ENCODE measurements at places on chromosomes 11 and 22. TPM values are rescaled to one million over a fixed set of nuclear protein-coding genes. Genes with fewer than 3 reads are reported as not detected.
A peak's percentile ranks its signal among the peaks of the same experiment; 100 is the strongest.

Gene OR10A3
- not detected for total RNA-seq

DNA sequence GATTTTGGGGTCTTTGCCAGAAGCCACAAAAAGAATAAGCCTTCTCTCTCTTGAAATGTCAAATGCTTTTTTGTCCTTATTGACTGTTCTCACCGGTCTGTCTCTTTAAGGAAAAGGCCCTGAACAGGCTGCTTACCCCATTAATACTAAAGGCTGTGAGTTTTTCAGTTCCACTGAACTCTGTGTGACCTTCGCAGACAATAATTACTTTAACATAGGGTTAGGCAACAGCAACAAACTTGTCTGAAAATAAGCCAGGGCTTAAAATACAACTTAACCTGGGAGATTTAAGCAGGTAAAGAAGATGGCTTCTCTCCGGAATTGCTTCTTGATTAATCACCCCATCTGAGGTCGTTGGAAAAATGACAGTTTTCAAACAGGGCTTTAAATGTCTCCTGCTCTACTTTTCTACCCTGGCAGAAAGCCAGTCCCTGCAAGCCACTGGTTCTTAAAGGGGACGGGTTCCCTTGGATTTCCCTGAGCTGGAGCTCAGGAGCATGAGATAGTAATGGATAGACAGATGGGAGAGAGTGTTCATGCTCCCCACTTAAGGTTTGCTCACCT lies 69.4 kb downstream of the ARL14EP start:
- no peak for DNase-seq
- no peak overlapping the region for H3K27ac ChIP-seq
- no peaks in the 10 kb centered on the region for H3K36me3 ChIP-seq
- no peaks in the 10 kb centered on the region for H3K4me1 ChIP-seq
- H3K4me3 ChIP-seq = no peak overlapping the region

- peak; percentile 76 for DNase-seq
- H3K4me1 ChIP-seq = peaks cover 31% of the 10 kb centered on the region
- no peaks in the 10 kb centered on the region for H3K36me3 ChIP-seq
- peaks cover 37% of the 10 kb centered on the region for H3K27me3 ChIP-seq
- H3K4me3 ChIP-seq = peak overlapping the region; percentile 74
Measured at GRCh38 chr11:128686745-128687177, 7.1 kb upstream of the FLI1 start.

DNA sequence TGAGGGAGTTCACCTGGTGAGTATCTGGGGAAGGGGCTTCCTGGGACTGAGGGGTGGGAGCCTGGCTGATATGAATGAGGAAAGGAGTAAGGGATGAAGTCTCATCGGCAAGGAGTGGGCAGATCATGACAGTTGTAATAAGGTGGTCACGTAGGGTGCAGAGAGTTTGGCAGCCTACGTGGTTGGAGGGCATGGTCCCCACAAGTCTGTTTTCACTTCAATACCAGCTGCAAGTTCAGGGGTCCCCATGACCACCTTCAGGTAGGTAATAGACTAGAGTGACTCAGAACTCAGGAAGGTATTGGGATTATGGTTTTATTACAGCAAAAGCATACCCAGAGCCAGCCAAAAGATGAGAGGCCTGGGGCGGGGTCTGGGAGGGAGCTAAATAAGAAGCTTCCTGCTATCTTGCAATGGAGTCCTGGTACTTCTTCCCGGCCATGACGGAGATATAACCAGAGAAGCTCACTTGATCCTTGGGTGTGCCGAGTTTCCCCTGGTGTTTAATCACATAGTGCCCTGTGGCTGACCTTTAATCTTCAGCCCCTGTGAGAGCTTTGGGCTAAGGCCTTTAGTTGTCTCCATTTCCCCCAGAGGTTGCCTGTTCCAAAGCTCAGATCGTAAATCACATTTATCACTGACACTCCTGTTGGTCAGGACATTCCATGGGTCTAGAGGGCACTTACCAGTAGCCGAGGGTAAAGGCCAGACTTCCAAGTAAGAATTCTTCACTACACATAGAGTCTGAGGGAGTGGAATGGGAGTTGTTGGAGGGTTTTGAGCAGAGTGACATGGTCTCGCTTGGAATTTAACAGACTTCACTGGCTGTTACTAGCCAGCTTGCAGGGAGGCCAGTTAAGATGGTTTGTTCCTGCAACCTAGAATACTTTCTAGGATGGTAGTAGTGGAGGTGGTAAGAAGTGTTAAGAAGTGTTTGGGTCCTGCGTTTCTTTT lies 9.1 kb downstream of the SLC3A2 start:
- H3K27ac ChIP-seq = peak overlapping the region; percentile 57
- H3K36me3 ChIP-seq = peaks cover 53% of the 10 kb centered on the region
- no peaks in the 10 kb centered on the region for H3K27me3 ChIP-seq

Gene LRRC10B
- total RNA-seq = not detected

DNA sequence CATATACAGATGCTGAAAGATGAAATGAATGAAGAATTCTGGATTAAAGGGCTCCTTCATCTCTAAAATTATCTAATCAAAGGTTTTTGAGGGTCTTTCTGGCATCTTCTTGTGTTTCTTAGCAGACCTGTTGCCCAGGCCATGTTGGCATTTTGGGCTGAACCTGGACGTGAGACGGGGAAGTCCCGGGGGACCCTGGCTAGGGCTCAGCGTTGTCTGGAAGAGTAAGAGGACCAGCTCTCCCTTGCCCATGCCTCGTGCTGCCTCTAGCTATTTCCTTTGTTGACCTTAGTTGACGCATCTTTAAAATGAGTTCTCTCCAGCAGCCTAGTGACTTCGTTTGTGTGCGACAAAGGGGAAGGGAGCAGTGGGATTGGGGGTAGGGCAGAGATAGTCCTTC lies 152.2 kb downstream of the ST3GAL4 start:
- DNase-seq = no peak
- no peaks in the 10 kb centered on the region for H3K4me1 ChIP-seq
- H3K36me3 ChIP-seq = no peaks in the 10 kb centered on the region
- H3K27me3 ChIP-seq = peaks cover 15% of the 10 kb centered on the region
- no peak overlapping the region for H3K27ac ChIP-seq

DNA sequence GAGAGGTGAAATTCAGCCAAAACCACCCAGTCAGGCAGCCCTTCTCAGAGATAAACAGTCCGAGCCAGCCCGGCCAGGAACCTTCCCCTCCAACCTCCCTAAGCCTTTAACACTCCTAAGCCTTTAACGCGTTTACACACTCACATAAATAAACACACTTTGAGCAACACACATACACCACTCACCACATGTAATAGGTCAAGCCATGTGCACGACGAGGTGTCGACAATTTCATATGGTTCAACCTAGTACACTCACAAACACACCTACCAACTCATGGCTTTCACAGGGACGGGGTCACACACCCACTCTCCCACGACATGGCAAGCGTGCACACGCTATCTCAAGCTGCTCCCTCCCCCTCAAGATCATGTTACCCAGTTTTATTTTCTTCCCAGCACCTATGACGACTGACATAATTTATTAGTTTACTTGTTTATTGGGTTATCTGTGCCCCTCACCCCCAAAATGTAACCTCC lies 15.5 kb downstream of the SLC43A1 start:
- H3K27me3 ChIP-seq = no peaks in the 10 kb centered on the region
- no peak for DNase-seq
- H3K4me3 ChIP-seq = no peak overlapping the region
- H3K4me1 ChIP-seq = peaks cover 3% of the 10 kb centered on the region
- peaks cover 30% of the 10 kb centered on the region for H3K36me3 ChIP-seq

Gene CYP2D6
- 2.0 TPM for total RNA-seq

DNA sequence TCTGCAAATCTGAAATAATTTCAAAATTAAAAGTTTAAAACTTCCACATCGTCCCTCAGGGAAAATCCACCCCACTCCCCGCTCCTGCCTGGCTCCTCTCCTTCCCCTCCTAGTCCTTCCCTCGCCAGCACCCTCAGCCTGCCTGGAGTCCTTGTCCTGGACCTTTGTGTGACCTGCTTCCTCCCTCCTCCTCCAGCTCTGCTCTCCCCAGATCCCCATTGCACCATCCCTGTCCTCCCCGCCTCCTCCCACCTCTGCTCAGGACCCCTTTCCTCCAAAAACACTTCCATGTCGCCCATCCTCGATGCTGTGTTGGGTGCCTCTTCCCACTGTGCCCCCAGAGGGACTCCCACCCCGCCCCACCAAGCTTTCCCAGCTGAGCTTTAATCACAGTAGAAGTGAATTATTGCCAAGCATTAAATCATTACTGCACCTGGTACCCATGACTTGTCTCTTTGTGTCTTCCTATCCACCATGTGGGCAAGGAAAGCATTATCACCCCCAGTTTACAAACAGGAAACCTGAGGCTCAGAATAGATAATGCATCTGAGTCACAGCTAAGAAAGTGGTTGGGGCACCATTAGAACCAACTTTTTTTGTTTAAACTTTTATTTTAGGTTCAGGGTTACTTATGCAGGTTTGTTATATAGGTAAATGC lies 2.4 kb upstream of the ZP1 start:
- no peaks in the 10 kb centered on the region for H3K36me3 ChIP-seq
- H3K27ac ChIP-seq = no peak overlapping the region
- DNase-seq = no peak
- no peak overlapping the region for H3K4me3 ChIP-seq
- H3K4me1 ChIP-seq = peaks cover 5% of the 10 kb centered on the region

DNA sequence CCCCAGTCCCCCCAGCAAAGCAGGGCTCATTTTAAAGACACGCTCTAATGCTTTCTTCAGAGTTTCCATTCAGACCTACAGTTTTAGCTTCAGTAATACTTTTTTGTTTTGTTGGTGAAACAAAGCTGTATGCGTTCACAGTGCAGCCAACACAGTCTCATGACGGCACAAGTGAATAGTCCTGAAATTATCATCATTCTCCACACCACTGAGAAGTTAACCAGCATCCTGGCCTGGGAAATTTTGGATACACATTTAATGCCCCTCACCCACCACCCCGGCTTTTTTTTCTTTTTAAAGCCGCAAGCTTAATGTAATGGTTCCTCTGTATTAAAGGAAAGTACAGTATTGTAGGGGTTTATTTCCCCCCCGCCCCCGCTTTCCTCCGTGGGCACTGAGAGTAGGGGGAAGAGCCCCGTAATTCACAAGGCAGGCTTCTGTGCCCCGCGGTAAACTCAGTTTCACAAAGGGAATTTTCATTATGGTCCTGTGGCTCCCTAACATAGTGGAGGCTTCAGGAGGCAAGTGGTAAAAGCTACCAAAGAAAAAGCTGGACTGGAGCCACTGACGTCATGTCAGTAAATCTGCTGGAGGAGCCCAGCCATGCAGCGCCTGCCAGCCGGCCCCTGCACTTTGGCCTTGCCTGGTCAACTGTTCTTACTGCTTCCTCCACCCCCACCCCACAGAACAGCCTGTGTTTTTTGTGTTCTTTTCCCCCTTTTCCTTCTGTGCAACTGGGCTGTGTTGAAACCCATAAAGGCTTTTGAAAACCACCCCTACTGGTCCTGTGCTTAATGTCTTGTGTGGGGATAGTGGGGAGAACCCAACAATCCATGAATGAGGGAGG lies 18.2 kb downstream of the TEAD1 start:
- no peak overlapping the region for H3K4me3 ChIP-seq
- peaks cover 66% of the 10 kb centered on the region for H3K27me3 ChIP-seq
- no peak for DNase-seq
- H3K4me1 ChIP-seq = peaks cover 7% of the 10 kb centered on the region
- no peak overlapping the region for H3K27ac ChIP-seq

DNA sequence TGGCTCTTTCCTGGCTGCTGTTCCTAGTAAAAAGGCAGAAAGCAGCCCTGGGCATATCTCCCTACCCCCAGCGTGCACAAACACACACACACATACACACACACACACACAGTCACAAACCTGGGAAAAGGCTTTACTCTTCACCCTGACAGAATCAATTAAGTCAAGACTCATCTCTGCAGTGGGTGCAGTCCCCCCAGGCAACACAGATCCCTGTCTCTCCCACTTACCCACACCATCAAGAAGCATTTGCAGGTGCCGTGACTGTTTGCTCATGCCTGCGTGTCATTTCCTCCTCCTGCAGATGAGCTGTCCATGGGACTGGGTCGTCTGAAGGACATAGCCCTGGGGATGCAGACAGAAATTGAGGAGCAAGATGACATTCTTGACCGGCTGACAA lies 28.6 kb downstream of the SNAP29 start:
- DNase-seq = no peak
- H3K27me3 ChIP-seq = no peaks in the 10 kb centered on the region
- no peaks in the 10 kb centered on the region for H3K4me1 ChIP-seq
- peaks cover 9% of the 10 kb centered on the region for H3K36me3 ChIP-seq
- H3K27ac ChIP-seq = no peak overlapping the region

DNA sequence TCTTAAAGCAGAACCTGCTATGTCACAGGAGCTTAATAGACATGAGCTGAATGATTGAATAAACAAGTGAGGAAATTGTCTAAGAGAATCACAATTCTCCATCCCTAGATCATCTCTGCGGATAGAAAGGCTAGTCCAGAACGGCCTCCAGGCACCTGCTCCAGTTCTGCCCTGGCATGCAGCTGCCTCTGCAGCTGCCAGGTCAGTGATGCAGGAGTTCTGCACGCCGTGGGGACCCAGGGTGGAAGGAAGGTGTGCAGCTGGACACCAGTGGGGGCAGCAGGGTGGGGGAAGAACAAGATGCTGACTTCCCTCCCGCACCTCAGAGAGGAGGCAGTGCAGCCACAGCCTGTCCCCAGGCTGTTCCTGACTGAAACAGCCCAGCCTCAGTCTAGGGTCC lies 192.1 kb upstream of the NCAM1 start:
- peaks cover 1% of the 10 kb centered on the region for H3K27me3 ChIP-seq
- H3K36me3 ChIP-seq = no peaks in the 10 kb centered on the region
- no peaks in the 10 kb centered on the region for H3K4me1 ChIP-seq
- DNase-seq = no peak

GRCh38 chr22:49326558-49326957 lies 501.1 kb downstream of the BRD1 start:
- H3K36me3 ChIP-seq = no peaks in the 10 kb centered on the region
- H3K4me3 ChIP-seq = no peak overlapping the region
- H3K4me1 ChIP-seq = no peaks in the 10 kb centered on the region

GRCh38 chr11:10564696-10565318 lies 3.7 kb downstream of the LYVE1 start:
- no peak for DNase-seq
- no peak overlapping the region for H3K4me3 ChIP-seq
- no peaks in the 10 kb centered on the region for H3K36me3 ChIP-seq
- H3K4me1 ChIP-seq = no peaks in the 10 kb centered on the region

DNA sequence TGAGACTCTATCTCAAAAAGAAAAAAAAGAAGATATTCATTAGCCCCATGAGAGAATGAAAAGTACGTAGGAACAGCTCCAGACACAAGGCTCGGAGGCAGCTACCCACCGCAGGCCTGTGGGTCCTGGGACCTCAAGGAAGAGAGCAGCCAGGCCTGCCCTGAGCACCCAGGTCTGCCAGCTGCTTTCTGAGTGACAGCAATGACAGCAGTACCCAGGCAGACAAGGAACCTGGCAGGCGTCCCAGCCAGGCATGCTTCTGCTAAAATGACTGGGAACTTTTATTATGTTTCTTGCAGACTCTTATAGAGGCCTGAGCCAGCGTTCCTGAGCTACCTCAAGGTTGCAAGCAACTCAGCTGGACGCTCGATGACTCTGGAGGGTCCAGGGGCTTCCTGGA lies 31.6 kb downstream of the CPT1A start:
- DNase-seq = no peak
- no peak overlapping the region for H3K27ac ChIP-seq
- no peaks in the 10 kb centered on the region for H3K27me3 ChIP-seq
- no peaks in the 10 kb centered on the region for H3K36me3 ChIP-seq
- no peak overlapping the region for H3K4me3 ChIP-seq

GRCh38 chr22:20106849-20107237 lies 9.1 kb upstream of the RANBP1 start:
- peaks cover 37% of the 10 kb centered on the region for H3K36me3 ChIP-seq
- no peak overlapping the region for H3K4me3 ChIP-seq
- H3K4me1 ChIP-seq = peaks cover 24% of the 10 kb centered on the region
- no peak for DNase-seq
- H3K27me3 ChIP-seq = no peaks in the 10 kb centered on the region
- H3K27ac ChIP-seq = no peak overlapping the region

Gene NXPE4
- not detected for total RNA-seq

Gene TOLLIP
- 33.1 TPM for total RNA-seq

Gene C11orf42
- not detected for total RNA-seq

Gene MOGAT2
- total RNA-seq = not detected

Measured in activated CD8-positive, alpha-beta T cell treated with anti-CD3 and anti-CD28 coated beads for 36 hours (primary cell).